ENCODE measurements at places on chromosomes 13 and 19.

DNA sequence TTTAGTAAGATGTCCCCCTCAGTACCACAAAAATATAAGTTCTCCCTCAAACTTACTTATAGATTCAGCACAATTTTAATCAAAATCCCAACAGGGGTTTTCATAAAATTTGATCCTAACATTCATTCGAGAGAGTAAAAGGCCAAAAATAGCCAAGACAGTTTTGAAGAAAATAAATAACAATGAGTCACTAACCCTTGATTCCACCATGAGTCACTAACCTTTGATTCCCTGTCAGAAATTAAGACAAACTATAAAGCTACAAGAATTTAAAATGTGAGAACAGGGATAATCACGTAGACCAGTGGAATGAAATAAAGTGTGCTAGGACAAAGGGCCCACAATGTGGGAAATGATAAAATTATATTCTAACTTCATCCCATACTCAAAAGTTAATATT lies 320.3 kb downstream of the SUCLA2 start:
- DNase-seq, result no peak

DNA sequence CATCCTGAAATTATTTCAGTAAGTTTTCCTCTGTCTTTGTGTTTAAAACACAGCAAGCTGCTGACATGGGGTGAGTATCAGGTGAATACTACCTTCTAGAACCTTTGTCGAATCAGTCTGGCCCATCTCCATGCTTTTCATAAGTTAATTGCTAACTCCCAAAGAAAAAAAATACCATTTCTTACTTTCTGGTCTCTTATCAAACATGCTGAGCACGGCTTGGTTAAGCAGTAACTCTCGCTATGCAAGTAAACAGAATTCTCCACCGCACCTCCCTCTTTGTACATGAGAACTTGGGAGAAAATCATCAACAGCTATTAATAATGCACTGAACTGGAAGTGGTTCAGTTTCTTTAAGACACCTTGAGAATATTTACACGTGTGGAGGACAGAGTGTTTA lies 88.6 kb downstream of the FGF9 start:
- no peak for DNase-seq

- DNase-seq, result no peak
Observed at GRCh38 chr19:35077411-35078223, 36.1 kb downstream of the HPN start.

DNA sequence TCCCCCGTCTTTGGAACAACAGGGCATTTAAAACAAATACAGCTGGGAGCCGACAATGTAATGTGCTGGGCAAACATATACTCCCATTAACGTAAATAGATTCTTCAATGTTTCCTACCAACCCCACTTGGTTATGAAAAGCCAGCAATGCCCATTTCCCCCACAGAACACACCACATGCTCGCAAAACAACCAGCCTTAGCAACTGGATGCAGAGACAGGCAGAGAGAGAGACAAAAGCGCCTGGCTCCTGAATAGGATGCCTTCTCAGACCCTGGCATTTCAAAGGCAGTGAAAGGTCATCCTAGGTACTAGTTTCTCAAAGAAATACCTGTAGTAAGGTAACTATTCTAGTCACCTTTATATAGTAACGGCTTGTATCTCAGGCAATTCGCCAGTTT lies 462.9 kb downstream of the ITGBL1 start:
- DNase-seq, result no peak

DNA sequence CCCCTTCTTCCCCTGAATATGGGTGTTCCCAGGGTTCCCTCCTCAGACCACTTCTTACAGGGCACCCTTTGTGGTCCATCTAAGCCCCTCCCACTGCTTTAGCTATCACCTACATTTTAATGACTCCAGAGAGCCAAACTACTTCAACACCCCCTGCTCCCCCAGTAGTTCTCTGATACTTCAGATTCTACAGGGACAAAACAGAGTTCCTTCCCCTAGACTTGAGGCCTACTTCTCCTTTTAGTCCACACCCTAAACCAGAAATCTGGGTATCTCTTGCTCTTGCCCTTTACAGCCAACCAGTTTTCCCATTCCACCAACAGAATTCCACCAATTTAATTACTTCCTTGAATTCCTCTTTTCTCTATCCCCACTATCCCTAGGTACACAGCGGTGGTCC lies 107.2 kb downstream of the KCNRG start:
- DNase-seq, result no peak

GRCh38 chr13:113065406-113066141 lies 40.0 kb upstream of the F7 start:
- no peak for DNase-seq

DNA sequence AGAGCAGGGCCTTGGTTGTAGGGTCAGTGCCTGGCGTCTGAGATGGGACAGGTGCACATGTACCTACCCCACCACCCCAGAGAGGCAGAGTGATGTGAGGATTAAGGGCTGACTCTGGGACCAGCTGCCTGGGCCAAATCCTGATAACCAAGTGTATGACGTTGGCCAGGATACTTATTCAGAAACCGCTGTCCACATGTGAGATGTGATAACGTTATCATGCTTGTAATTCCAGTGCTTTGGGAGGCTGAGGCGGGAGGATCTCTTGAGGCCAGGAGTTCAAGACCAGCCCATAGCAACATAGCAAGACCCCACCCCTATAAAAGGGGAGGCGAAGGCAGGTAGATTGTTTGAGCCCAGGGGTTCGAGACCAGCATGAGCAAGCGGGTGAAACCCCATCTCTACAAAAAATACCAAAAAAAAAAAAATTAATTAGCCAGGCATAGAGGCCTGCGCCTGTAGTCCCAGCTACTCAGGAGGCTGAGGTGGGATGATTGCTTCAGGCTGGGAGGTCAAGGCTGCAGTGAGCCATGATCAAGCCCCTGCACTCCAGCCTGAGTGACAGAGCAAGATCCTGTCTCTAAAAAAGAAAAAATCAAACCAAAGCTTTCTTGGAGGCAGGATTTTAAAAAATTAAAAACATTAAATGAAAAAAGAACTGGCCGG lies 10.0 kb downstream of the ADGRE5 start:
- no peak for DNase-seq

DNA sequence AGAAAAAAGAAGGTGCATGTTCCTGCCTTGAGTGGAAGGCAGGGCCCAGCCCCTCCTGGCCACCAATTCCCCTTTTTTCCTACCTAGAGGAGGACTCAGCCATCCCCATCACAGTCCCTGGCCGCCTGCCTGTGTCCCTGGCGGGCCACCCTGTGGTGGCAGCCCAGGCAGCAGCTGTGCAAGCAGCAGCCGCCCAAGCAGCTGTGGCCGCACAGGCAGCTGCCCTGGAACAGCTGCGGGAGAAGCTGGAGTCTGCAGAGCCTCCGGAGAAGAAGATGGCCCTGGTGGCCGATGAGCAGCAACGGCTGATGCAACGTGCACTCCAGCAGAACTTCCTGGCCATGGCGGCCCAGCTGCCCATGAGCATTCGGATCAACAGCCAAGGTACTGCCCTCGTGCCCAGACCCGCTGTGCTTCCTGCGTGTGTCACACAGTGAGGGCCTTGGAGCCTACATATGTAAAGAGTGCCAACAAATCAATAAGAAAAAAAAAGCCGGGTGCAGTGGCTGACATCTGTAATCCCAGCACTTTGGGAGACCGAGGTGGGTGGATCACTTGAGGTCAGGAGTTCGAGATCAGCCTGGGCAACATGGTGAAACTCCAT lies 17.6 kb upstream of the WDR18 start:
- no peak for DNase-seq

- DNase-seq, result no peak
Observed at GRCh38 chr19:17872251-17873001, 681 bp downstream of the SLC5A5 start.

- no peak for DNase-seq
Observed at GRCh38 chr19:46787331-46788261, 798 bp downstream of the SLC1A5 start.

DNA sequence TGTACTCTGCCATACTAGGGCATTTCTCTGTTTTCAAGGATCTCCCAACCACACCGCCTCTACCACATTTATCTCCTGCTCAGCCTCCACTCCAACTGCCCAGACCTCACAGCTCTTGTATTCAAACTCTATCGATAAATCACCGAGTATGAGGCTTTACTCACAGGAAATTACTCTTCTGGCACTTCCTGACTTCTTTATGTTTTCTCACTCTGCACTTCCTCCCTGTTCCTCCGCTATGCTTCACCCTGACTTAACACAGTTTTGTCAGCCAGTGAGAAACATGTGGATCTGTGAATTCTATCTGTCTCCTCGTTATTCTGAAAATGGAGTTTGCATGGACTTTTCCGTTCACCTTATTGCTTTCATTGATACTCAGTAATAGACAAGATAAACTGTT lies 2.6 kb upstream of the CARD8 start:
- no peak for DNase-seq

- DNase-seq, result no peak
Observed at GRCh38 chr19:51116736-51117286, 7.9 kb upstream of the SIGLEC9 start.

DNA sequence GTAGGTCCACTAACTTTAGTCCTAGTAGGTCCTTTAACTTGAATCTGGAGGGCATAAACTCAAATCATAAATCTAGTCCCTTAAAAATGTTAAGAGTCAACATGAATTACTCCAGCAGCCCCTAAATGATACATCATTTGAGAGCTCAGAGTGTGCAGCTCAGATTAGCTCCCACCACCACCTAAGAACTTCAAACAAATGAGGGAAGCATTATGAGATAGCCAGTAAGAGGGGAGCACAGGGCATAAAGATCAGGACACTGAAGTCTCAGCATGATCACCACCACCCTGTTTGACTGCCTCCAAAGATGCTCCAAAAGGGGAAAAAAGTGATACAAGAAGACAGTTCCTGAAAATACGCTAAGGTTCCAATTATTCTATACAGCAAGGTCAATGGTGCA lies 5.7 kb downstream of the PROSER1 start:
- DNase-seq, result no peak

DNA sequence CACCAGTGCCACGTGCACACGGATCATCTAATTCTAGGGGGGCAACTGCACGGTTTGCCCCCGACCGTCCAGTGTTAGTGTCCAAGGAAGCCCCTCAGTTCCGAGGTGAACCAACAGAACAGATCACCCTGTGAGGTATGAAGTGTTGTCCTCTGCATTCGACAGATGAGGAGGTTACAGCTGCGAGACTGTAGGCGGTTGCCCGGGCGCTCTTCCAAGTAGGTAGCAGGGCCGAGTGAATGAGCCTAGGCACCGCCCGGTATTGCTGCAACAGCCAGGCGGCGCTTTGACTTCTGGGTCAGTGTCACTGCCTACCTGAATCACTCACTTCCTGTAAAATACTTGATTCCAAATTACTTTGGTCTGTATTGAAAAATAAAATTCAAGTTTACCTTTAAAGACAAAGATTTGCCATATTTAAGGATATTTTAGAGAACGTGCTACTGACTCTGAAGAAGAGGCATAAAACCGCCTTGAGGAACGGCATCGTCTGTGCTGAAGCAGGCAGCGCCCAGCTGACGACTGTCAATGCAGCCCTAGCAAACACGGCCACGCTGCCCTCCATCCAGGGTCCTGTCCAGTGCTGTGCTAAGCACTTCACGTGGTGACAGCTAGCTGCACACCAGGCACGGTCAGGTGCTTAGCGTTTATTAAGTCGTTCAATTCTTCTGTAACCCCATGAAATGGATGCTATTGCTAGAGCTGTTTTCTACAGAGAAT lies 19.3 kb upstream of the RASA3 start:
- DNase-seq, result no peak

DNA sequence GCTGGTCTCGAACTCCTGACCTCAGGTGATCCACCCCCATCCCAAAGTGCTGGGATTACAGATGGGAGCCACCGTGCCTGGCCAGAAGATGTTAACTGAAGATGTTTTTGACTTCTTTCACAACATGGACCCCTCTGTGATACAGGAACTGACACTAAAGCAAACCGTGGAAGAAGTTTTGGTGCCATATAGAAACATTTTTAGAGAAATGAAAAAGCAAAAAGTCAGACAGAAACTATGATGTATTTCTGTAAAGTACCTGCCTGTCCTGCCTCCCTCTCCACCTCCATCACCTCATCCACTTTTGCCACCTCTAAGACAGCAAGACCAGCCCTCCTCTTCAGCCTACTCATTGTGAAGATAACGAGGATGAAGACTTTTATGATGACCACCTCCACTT lies 11.3 kb downstream of the FBXO27 start:
- DNase-seq, result no peak

- DNase-seq, result no peak
Observed at GRCh38 chr13:51998723-51999509, 12.3 kb downstream of the ATP7B start.

DNA sequence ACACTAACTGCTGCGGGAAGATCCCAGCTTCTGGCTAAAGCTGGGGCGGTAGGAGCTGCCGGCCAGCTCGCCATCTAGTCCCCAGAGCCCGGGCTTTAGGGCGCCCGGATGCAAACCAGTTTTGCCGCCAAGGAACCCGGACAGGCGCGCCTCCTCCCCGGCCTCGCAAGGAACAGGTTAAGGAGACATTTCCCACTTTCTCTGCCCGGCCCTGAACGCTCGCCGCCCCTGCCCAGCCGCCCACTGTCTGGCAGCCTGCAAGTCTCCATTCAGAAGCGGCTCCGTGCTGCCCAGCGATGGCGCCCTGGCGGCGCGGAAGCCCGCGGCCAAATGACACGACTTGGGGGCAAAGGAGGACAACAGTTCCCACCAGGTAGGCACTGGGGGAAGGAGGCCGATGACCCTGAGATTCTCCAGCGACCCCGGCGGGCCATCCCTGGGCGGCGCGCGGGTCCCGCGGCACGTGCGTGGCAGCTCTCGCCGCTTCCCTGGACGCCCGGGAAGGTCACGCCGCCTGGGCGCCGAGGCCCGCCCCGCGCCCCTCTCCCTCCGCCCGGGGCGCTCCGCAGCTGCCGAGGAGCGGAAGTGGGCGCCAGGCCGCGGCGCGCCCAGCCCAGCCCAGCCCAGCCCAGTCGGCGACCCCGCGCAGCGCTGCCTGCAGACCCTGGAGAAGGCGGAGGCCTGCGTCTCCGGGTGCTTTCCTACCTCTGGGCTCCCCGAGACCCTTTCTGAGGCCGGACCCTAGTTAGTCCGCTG lies 42.2 kb upstream of the HNRNPA1L2 start:
- DNase-seq, result no peak

- DNase-seq, result no peak
Observed at GRCh38 chr13:111957913-111958450, 109.0 kb upstream of the SOX1 start.

DNA sequence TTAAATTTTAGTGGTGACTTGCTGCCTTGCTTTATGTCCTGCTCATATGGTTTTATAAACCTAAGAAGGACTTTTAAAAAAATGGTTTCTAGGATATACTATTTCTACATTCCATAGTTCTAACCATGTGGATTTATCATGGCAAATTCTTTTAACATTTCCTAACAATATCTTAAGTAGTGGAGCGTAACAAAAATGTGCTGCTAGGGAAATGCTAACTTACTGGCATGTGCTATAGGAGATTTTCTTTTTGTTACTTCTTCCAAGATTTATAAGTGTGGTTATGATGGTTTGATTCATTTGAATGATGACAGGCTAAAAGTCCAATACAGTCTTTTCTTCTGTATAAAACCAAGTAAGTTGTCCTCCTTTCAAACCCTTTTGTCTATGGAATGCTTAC lies 713.7 kb downstream of the SLITRK1 start:
- no peak for DNase-seq
